ENCODE measurements at places on chromosomes 16 and 17.

- DNase-seq = no peak
These were observed 24.4 kb downstream of the NAA60 start for GRCh38 chr16:3467921-3468320.

- DNase-seq = no peak
These were observed 6.3 kb downstream of the ATP2A3 start for GRCh38 chr17:3957735-3958599.

GRCh38 chr17:7798839-7799238, 35.2 kb upstream of the KDM6B start:
- DNase-seq = no peak

GRCh38 chr16:57785385-57785784, 16.9 kb downstream of the KIFC3 start:
- DNase-seq = no peak

DNA sequence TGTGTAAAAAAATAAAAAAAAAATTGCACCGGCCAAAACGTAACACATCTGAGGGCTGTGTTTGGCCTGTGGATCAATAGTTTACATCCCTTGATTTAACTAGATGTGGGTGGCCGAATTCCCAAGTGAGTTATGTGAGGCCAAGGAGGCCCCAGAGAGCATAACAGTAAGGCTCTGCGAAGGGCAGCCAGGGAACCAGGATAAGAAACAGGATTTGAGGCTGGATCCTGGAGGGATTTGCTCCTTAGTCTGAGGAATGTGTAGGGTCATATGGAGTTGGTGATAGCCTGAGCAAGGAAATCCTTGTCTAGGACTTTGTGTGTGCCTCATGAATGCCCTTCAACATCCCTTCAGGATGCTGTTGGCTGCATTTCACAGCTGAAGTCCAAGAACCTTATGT, 2.0 kb downstream of the PHKG2 start:
- no peak for DNase-seq

DNA sequence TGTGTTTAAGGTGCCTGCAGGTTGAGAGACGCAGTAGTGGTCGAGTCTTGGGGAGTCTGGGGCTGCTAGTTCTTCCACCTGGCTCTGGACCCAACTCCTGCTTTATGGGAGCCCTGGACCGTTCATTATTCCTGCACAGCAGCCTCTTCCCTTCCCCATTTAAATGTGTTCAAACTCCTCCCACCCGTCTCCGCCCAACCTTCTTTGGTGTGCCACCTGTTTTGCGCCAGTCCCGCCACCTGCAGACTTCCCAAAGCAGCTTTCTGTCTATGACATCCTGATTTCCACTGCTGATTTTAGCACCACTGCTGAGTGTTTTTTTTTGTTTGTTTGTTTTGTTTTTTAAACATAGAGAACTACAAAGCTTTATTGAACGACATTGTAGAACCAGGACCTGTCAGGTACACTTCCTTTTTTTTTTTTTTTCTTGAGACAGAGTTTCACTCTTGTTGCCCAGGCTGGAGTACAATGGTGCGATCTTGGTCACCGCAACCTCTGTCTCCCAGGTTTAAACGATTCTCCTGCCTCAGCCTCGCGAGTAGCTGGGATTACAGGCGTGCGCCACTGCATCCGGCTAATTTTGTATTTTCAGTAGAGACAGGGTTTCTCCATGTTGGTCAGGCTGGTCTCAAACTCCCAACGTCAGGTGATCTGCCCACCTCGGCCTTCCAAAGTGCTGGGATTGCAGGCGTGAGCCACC, 12.8 kb downstream of the ADORA2B start:
- DNase-seq = no peak

DNA sequence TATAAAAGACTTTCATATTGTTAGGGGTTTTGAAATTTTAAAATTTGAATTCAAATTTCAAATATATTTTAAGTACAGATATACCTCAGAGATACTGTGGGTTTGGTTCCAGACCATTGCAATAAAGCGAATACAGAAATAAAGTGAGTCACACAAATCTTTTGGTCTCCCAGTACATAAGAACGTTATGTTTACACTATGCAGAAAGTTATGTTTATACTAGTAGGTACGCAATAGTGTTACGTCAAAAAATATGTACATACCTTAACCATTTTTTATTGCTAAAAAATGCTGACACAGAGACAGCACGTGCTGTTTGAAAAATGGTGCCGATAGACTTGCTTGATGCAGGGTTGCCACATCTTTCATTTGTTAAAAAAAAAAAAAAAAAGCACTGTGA, 19.7 kb downstream of the NUP88 start:
- no peak for DNase-seq

- DNase-seq = no peak
These were observed 11.0 kb downstream of the RNF135 start for GRCh38 chr17:30981531-30982519.

GRCh38 chr16:15856182-15856581, 646 bp downstream of the MYH11 start:
- DNase-seq = no peak

GRCh38 chr17:1006054-1006453, 9.1 kb downstream of the TIMM22 start:
- no peak for DNase-seq

DNA sequence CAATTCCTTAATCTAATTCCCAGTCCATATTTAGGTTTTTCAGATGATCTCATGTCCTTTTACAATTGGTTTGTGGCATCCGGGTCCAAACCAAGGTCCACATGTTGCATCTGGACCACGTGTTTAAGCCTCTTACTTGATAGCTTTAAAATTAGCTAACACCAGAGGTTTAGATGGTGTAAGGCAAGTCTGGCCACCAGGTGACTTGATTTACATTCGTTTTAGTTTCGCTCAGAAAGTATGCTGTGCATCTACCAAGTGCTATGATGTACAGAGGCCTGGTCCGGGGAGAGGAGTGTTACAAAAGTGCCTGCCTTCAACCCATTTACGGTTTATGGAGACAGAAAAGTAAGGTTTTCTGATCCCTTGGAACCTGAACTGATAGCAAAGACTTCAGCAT, 878 bp upstream of the DNAJA2 start:
- DNase-seq = peak; percentile 52

DNA sequence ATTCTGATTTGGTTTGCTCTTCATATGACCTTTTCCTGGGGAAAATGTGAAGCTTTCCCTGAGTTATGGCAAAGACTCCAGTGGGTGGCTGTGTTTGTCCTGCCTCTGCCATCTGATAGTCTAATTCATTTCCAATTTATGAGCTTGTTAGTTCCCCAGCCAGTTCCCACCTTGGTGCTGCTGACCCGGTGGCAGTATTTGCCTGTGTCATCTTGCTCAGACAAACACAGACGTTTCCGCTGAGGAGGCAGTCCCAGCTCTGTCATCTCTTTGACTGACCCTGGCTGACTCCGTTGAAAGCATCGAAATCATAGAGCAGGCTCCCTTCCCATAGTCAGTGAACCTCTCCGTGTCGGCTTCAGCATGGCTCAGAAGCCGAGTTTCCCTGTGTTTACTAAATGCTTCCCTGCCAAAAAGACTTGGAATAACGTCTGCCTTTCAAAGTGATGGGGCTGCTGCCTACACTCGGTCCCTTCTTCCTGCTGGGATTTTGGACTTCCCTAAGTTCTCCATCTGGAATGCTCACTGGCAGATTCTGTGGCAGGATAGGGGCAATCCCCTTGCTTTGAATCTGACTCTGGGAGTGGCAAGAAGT, 538.3 kb downstream of the NPIPA7 start:
- no peak for DNase-seq

DNA sequence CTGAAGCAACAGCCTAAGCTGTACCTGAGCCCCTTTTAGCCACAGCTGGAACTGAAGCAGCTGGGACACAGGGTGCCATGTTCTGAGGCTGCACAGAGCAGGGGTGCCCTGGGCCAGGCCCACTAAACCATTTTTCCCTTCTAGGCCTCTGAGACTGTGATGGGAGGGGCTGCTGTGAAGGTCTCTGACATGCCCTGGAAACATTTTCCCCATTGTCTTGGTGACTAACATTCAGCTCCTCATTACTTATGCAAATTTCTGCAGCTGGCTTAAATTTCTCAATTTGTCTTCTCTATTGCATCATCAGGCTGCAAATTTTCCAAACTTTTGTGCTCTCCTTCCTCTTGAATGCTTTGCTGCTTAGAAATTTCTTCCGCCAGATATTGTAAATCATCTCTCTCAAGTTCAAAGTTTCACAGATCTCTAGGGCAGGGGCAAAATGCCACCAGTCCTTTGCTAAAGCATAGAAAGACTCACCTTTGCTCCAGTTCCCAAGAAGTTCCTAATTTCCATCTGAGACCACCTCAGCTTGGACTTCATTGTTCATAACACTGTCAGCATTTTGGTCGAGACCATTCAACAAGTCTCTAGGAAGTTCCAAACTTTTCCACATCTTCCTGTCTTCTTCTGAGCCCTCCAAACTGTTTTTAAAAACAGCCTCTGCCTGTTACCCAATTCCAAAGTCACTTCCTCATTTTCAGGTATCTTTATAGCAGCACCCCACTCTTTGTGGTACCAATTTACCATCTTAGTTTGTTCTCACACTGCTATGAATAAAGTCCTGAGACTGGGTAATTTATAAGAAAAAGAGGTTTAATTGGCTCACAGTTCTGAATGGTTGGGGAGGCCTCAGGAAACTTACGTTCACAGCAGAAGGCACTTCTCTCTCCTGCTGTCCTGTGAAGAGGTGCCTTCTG, 49.8 kb downstream of the TMEM100 start:
- peak; percentile 10 for DNase-seq

DNA sequence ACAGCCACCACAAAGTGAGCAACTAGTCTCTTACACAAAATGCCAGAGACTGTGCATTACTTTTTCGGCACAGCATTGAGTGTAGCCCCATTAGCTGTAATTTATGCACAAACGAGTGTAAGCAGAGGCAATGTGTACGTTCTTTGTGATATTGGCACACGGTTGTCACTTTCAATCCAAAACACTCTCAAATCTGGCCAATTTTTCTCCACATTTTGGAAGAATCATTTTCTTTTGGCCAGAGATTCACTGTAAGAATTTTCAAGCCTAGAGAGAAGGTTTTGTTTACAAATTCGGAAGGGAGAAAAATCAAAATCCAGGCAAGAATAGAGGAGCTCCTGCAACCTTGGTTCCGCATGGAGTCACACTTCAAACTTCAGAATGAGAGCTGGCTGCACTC, 15.4 kb upstream of the KIF2B start:
- no peak for DNase-seq

DNA sequence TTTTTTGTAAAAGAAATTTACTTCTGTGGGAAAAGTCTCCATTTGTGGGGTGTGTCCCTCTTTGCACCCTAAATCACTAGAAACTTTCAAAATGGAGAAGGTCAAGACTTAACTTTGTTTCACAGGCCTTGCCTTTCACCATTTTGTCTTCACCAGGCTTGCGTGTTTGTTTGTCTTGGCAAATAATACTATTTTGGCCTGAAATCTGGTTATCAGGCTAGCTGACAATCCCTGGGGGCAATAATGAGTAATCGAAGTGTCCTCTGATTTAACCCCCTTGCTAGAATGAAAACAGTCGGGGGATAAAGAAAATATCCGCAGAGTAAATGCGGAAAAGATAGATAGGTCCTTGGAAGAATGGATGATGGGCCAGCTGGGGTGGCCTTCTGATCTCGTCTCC, 34.5 kb downstream of the SLC39A11 start:
- no peak for DNase-seq

GRCh38 chr17:68704871-68705713, 103.9 kb upstream of the FAM20A start:
- DNase-seq = no peak

DNA sequence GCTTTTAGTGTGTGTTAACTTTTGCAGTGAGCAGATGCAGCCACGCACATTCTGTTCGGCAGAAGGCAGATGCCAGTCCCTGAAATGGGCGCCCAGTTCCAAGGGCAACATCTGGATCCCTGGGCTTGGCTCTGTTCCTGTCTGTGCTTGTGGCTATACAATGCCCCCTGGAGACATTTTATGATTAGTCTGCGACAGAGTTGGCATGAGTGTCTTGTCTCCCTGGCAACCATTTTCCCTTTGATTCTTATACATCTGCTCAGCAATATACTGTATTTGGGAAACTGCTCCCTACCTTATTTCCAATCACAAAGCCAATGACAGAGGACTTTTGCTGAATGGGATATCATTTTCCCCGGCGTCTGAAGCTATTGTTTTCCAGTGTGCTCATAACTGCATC, 1629.5 kb upstream of the GOT2 start:
- DNase-seq = no peak

DNA sequence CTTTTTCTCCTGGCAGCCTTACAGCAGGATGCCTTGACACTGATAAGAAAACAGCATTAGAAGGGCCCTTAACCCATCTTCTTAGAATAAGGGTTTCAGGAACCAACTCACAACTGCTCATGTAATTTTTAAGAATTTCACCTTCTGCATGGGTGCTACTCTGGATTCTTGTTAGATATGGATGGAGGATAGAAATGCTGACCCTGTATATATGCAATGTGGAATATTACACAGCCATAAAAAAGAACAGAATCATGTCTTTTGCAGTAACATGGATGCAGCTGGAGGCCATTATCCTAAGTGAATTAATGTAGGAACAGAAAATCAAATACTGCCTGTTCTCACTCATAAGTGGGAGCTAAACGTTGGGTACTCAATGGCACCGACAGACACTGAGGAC, 423.5 kb downstream of the CA10 start:
- no peak for DNase-seq

DNA sequence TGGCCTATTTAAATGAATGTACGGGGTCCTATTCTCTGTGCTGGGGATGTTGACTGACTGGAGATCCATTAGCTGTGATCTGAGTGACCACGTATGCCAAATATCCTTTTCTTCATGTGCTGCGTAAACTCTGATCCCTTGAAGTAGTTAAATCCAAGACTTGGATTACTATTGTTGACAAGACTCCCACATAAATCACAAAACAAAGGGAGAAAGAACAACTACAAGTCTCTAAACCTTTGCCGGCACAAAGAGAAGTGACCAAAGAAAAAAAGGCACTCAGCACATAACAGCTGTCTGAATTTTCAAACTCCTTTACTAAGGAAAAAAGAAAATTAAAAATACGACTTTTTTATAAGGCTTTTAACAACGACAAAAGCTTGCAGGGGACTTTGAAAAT, 559.9 kb upstream of the CDH8 start:
- no peak for DNase-seq

DNA sequence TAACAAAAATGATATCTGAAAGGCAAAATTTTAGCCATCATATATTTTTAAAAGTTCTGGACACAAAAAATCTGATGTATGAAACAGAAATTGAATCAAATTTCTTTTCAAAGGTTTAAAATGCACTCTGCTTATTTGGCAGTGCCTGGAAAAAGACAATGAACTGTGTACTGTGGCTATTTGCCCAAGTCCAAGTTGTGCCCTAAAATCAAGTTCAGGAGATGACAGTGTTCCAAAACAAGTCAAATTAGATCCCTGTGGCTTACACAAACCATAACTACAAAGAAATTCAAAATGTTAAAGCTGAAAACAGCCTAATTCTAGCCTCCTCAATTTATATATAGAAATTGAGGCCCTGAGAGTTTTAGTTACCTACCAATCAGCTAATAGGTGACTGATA, 25.6 kb downstream of the CMC2 start:
- no peak for DNase-seq

GRCh38 chr17:39996800-39997199, 16.2 kb downstream of the PSMD3 start:
- no peak for DNase-seq

GRCh38 chr16:17658881-17659280, 188.1 kb upstream of the XYLT1 start:
- DNase-seq = no peak

- DNase-seq = no peak
These were observed 431.2 kb downstream of the SLC39A11 start for GRCh38 chr17:72661116-72661944.

Measured in activated naive CD4-positive, alpha-beta T cell treated with anti-CD3 and anti-CD28 coated beads for 36 hours (primary cell).